ENCODE measurements at places on chromosomes 12 and 14.

DNA sequence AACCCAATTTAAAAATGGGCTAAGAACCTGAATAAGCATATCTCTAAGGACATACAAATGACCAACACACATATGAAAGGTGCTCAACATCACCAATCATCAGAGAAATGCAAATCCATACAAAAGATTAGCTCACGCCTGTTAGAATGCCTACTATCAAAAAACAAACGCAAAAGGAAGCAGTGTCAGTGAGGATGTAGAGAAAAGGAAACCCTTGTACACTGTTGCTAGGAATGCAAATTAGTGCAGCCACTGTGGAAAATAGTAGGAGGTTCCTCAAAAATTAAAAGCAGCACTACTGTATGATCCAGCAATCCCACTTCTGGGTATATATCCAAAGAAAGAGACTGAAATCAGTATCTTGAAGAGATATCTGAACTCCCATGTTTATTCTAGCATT is 133.0 kb downstream of the CPNE8 start:
- no peak overlapping the region for H3K4me3 ChIP-seq
- H3K36me3 ChIP-seq, result no peaks in the 10 kb centered on the region
- H3K27ac ChIP-seq, result peak overlapping the region; percentile 5
- no peaks in the 10 kb centered on the region for H3K4me1 ChIP-seq
- DNase-seq, result no peak

DNA sequence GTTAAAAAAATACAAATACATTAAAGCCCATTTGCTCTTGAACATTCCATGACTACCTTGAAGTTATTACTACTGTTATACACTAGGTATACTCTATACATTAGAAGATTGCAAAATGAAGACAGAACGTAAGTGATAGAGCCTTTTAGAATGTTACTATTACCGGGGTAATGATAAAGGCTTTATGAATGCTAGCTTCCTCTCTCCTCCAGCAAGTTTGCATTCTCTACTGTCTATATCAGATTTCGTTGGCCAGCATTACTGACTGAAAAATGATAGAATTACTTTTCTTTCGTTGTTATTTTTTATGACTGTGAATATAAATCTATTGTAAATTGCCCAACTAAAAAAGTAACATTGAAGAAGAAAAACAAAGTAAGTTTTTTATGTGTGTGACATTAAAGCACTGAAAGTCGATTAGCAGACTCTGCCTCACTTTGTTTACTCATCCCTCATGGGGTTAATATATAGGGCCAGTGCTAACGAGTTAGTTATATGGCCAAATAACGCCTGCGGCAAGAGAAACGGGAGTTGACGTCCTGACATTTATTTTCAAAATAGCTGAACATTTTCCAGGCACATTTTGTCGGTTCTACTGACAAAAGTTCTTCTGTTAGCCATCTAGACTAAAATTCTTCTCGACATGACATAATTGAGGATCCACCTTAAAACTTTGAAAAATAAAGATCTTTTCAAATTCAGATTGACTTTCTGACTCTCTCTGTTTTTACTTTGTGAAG is 163.8 kb upstream of the KITLG start:
- H3K4me3 ChIP-seq, result no peak overlapping the region
- peaks cover 4% of the 10 kb centered on the region for H3K27me3 ChIP-seq
- no peaks in the 10 kb centered on the region for H3K4me1 ChIP-seq
- H3K27ac ChIP-seq, result no peak overlapping the region
- no peak for DNase-seq
- H3K36me3 ChIP-seq, result no peaks in the 10 kb centered on the region

GRCh38 chr12:129196927-129197326 is 343.6 kb downstream of the GLT1D1 start:
- no peak for DNase-seq
- no peaks in the 10 kb centered on the region for H3K4me1 ChIP-seq
- no peak overlapping the region for H3K4me3 ChIP-seq
- no peaks in the 10 kb centered on the region for H3K27me3 ChIP-seq

DNA sequence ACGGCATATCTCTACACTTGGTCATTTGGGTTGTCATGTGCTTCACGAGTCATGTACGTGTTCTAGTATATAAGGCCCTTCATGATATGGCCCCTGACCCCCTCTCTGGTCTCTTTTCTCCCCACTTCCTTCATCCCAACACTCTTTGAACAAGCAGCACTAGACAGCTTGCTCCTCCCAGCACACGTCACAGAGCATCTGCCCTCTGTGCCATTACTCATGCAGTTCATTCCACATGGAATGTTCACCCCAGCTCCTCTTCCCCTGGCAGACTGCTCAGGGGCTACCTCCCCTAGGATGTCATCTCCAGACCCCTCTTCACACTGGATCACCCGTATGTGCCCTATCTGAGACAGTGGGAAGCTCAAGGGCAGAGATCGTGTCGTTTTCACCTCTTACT is 14.1 kb upstream of the LRP1-AS start:
- no peak overlapping the region for H3K27ac ChIP-seq
- no peak for DNase-seq
- H3K27me3 ChIP-seq, result peaks cover 18% of the 10 kb centered on the region

GRCh38 chr14:46582826-46583225 is 68.8 kb downstream of the RPL10L start:
- no peak overlapping the region for H3K4me3 ChIP-seq
- H3K27me3 ChIP-seq, result no peaks in the 10 kb centered on the region
- no peak overlapping the region for H3K27ac ChIP-seq
- DNase-seq, result no peak

- no peak for DNase-seq
- peaks cover 2% of the 10 kb centered on the region for H3K36me3 ChIP-seq
- H3K4me3 ChIP-seq, result no peak overlapping the region
- H3K27ac ChIP-seq, result no peak overlapping the region
- peaks cover 2% of the 10 kb centered on the region for H3K4me1 ChIP-seq
- H3K27me3 ChIP-seq, result no peaks in the 10 kb centered on the region
Observed at GRCh38 chr12:82793751-82794281, 107.1 kb downstream of the TMTC2 start.

GRCh38 chr12:5384015-5384414 is 47.9 kb upstream of the NTF3 start:
- peaks cover 4% of the 10 kb centered on the region for H3K27me3 ChIP-seq
- H3K27ac ChIP-seq, result no peak overlapping the region
- no peaks in the 10 kb centered on the region for H3K4me1 ChIP-seq

DNA sequence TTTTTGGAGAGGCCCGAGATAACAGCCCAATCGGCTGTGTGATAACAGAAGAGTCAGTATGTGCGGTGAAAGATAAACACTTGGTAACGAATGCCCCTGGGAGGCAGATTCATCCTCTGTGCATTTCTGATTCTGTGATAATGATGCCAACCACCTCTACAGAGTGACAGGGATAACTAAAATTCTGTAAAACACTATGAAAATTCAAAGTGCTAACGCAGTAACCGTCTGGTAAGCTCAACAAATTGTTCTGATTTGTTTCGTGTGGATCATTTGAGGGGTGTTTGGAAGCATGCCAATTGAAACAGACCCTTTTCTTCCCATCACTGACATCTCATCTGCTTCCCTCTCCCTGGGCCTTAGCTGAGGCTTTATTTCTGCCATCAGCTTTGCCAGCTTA is 76.3 kb downstream of the ESR2 start:
- no peak for DNase-seq
- no peaks in the 10 kb centered on the region for H3K27me3 ChIP-seq
- H3K4me1 ChIP-seq, result no peaks in the 10 kb centered on the region
- H3K27ac ChIP-seq, result peak overlapping the region; percentile 34
- peaks cover 5% of the 10 kb centered on the region for H3K36me3 ChIP-seq

- no peak overlapping the region for H3K4me3 ChIP-seq
- no peak overlapping the region for H3K27ac ChIP-seq
- no peaks in the 10 kb centered on the region for H3K27me3 ChIP-seq
- no peak for DNase-seq
Observed at GRCh38 chr12:49404956-49405355, 37.7 kb downstream of the SPATS2 start.

DNA sequence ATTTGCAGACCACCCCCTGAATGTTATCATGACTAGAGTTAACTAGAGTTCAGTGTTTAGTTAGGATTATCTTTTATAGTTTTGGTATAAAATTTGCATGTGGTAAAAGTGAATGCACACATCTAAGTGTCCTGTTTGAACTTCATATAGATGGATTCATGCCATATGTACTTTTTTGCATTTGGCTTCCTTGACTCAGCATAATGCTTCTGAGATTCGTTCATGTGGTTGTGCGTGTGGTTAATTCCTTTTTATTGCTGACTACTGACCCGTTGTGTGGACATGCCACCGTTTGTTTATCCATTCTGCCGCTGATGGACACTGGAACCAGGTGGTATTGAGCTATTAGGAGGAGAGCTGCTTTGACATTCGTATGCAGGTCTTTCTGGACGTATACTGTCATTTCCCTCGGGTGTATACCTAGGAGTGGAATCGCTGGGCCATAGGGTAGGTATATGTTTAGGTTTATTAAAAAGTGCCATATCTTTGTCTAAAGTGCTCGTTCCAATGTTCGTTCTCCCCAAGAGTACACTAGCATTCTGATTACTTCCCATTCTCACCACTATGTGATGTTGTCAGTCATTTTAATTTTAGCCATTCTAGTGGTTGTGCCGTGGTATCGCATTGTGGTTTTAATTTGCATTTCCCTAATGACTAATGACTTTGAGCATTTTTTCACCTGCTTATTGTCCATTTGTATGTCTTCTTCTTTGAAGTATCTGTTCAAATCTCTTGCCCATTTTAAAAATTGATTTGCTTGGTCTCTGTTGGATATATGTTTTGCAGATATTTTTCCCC is 37.7 kb downstream of the RIN3 start:
- H3K36me3 ChIP-seq, result peaks cover 2% of the 10 kb centered on the region
- no peak for DNase-seq
- peaks cover 20% of the 10 kb centered on the region for H3K4me1 ChIP-seq
- H3K27ac ChIP-seq, result no peak overlapping the region
- no peak overlapping the region for H3K4me3 ChIP-seq

GRCh38 chr12:114400925-114401324 is 5.0 kb downstream of the TBX5 start:
- H3K4me1 ChIP-seq, result peaks cover 4% of the 10 kb centered on the region
- DNase-seq, result no peak
- H3K27me3 ChIP-seq, result peaks cover 88% of the 10 kb centered on the region
- H3K4me3 ChIP-seq, result no peak overlapping the region
- H3K27ac ChIP-seq, result no peak overlapping the region
- peaks cover 5% of the 10 kb centered on the region for H3K36me3 ChIP-seq

- H3K27me3 ChIP-seq, result no peaks in the 10 kb centered on the region
- H3K36me3 ChIP-seq, result peaks cover 12% of the 10 kb centered on the region
- DNase-seq, result no peak
Observed at GRCh38 chr14:31703056-31703455, 141.9 kb downstream of the NUBPL start.

DNA sequence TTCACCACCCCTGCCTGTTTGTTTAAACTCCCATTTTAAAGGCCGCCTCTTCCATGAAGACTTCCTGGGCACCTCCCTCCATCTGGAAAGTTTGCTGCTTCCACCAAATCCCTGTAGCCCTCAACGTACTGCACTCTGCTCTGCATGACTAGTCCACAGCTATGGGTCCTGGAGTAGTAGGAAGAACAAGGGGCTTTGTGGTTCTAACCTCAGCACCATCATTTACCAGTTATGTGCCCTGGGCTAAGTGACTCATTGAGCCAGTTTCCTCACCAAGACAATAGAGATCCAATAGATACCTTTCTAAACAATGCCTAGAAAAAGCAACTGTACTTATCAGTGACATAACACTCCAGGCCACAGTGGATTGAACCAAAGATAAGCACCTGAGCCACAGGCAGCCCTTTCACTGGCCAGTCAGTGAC is 8.5 kb upstream of the LTBP2 start:
- H3K27ac ChIP-seq, result peak overlapping the region; percentile 80
- peaks cover 39% of the 10 kb centered on the region for H3K4me1 ChIP-seq
- H3K36me3 ChIP-seq, result peaks cover 10% of the 10 kb centered on the region
- peaks cover 7% of the 10 kb centered on the region for H3K27me3 ChIP-seq
- DNase-seq, result no peak
- peak overlapping the region; percentile 71 for H3K4me3 ChIP-seq

DNA sequence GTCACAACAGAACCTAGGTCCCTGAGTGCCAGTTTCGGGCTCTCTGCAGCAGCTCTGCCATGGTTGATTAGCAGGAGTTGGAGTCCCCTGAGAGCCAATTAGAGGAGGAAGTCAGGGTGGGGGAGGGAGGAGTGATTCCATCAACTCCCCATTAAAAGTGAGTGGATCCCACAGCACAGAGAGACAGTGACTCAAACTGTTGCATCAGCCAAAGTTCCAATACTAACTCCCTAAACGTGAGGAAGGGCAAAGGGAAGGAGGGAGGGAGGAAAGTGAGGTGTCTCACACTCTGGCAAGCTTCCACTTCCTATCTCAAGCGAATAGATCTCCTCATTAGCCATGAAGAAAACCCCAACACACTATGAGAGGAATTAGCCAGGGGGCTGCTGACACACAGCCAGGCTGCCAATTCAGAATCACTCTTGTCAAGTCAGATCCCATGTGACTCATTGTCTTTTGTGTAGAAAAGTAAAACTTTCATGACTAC is 23.6 kb downstream of the OR11H4 start:
- no peak for DNase-seq
- no peaks in the 10 kb centered on the region for H3K27me3 ChIP-seq
- no peaks in the 10 kb centered on the region for H3K36me3 ChIP-seq

GRCh38 chr14:59251811-59252771 is 63.6 kb downstream of the DAAM1 start:
- no peak overlapping the region for H3K4me3 ChIP-seq
- no peaks in the 10 kb centered on the region for H3K27me3 ChIP-seq
- H3K4me1 ChIP-seq, result peaks cover 12% of the 10 kb centered on the region
- H3K36me3 ChIP-seq, result no peaks in the 10 kb centered on the region
- H3K27ac ChIP-seq, result no peak overlapping the region

DNA sequence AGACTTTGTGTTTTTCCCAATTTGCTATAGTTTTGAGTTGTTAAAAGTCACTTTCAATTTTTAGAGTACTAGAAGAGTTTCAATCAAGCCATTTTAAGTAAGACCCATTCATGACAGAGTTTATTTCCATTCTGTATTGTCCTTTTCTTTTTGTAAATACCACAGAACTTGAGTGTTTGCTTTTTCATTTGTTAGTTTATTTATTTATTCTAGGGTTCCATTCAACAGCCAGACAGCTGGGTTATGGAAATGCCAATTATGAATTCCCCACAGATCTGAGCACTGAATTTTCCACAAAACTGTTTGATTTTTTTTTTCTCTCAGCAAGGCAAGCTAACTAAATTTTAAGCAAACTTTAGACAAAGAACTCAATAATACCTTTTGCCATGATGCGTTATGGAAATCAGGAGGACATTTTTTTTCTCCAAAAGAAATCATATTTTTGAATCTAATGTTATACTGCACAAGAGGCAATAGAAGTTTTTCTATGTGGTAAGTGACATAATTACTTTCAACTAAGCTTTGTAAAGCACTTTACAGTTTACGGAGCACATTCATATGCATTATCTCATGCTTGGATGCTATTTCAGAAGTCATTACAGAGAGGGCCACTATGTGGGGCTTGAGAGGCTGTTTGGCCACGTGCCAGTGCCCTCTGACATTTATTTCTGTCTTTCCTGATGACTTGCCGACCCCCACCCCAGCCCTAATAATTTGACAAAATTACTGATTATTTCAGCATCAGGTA is 181.5 kb downstream of the VRK1 start:
- peaks cover 16% of the 10 kb centered on the region for H3K27me3 ChIP-seq
- H3K27ac ChIP-seq, result no peak overlapping the region
- no peaks in the 10 kb centered on the region for H3K4me1 ChIP-seq
- DNase-seq, result no peak
